ENCODE measurements at places on chromosomes 6 and 20.

DNA sequence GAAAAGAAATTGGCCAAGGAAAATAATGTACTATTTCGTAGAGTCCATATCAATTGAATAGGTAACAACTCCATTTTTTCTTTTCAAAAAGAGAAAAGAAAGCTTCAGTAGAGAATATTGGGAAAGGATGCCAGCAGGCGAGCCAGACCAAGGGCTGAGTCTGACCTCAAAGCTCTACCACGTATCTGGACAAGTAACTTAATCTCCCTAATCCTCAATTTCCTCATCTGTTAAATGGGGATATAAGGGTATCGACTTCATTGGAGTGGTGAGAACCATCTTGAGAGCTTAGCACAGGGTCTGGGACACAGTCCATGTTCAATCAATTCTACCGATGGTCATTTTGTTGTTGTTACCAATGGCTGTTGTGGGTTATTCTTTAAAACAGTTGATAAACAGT, 63.2 kb upstream of the TBC1D7 start:
- no peak for DNase-seq

DNA sequence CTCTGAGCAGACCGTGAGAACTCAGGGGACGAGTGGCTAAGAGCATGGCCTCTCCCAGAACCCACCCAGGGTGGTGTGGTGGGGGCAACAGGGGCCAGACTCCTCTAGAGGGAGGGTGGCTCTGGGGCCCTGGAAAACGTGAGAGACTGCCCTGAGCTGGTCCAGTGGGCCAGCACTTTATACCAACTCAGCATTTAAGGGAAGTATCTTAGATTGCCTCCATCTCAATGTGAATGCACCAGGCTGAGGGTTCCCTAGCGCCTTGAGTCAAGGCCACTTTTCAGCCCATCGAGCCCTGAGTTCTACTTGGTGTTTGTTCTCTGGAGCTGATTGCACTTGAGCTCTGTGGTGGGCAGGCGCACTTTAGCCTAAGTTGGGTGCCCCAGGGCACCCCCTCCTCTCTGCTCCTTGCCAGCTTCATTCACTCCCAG, 42.0 kb upstream of the IRF4 start:
- DNase-seq: no peak

GRCh38 chr6:157107915-157108651, 215.2 kb downstream of the TMEM242 start:
- no peak for DNase-seq

- DNase-seq: no peak
These were observed 448.6 kb upstream of the CDH4 start for GRCh38 chr20:60803335-60804055.

DNA sequence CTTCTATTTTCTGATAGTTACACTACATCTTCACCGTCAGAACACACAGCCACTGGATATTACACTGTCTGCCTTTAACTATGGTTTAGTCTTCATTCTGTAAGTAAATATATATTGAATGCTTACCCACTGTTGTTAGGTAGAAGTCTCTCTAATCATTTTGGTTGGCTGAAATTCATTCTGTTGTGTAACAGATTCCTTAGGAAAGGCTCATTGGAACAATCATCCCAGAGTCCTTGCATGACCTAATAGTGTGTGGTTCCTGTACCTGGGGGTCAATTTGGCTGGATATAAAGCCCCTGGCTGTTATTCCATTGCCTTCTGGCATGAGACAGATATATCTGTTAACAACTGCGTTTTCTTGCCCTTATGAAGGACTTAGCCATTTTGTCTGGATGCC, 9.9 kb downstream of the BLOC1S5 start:
- no peak for DNase-seq

DNA sequence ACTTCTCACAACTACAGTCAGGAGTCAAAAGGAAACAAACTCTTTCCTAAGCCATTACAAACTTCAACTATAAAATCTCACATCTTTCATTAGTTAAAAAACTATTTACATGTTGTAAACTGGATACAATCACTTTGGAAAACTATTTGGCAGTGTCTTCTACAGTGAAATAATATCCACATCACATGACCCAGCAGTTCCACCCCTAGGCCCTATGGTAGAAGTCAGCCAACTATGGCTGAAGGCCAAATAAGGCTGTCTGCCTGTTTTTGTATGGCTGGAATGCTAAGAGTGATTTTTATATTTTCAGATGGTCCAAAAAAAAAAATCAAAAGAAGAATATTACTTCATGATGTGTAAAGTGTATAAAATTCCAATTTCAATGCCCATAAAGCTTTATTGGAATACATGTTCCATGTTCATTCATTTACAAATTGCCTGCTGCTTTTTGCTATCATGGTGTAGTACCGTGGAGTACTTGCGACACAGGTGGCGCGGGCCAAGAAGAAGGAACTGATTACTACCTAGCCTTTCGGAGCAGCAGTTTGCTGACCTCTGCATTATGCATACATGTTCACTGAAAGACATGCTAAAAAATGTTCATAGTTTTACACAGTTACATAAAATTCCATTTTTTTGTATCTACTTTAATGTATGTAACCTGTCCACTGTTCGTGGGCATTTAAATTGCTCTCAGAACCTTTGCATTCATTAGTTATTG, 129.0 kb downstream of the KIF16B start:
- no peak for DNase-seq

- DNase-seq: no peak
These were observed 1.9 kb upstream of the OVOL2 start for GRCh38 chr20:18059603-18060002.

DNA sequence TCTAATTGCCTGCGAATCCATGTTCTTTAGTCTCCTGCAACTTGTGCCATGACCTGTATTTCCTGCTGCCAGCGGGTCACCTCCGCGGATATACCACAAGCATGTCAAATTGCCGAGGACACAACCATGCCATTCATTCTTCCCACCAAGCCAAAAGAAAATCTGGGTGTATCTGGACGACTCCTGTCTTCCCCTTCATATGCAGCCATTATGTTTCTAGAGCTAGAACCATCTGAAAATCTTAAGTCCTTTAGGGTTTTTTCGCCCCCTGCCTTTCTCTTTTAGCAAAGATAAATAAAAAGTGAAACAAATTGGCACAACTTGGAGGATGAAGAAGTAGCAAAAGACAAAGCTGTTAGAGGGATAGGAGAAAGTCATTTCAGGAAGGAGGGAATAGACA, 242.6 kb downstream of the ARID1B start:
- no peak for DNase-seq

DNA sequence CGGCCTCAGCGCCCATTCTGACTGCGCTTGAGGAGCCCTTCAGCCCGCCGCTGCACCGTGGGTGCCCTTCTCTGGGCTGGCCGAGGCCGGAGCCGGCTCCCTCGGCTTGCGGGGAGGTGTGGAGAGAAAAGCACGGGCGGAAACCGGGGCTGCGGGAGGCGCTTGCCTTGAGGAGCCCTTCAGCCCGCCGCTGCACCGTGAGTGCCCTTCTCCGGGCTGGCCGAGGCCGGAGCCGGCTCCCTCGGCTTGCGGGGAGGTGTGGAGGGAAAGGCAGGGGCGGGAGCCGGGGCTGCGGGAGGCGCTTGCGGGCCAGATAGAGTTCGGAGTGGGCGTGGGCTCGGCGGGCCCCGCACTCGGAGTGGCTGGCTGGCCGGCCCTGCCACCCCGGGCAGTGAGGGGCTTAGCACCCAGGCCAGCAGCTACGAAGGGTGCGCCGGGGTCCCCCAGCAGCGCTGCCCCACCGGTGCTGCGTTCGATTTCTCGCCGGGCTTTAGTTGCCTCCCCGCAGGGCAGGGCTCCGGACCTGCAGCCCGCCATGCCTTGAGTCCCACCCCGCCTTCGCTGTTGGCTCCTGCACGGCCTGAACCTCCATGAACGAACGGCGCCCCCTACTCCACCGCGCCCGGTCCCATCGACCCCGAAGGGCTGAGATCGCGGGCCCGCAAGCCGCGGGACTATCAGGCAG, 45.7 kb upstream of the MCUR1 start:
- no peak for DNase-seq

DNA sequence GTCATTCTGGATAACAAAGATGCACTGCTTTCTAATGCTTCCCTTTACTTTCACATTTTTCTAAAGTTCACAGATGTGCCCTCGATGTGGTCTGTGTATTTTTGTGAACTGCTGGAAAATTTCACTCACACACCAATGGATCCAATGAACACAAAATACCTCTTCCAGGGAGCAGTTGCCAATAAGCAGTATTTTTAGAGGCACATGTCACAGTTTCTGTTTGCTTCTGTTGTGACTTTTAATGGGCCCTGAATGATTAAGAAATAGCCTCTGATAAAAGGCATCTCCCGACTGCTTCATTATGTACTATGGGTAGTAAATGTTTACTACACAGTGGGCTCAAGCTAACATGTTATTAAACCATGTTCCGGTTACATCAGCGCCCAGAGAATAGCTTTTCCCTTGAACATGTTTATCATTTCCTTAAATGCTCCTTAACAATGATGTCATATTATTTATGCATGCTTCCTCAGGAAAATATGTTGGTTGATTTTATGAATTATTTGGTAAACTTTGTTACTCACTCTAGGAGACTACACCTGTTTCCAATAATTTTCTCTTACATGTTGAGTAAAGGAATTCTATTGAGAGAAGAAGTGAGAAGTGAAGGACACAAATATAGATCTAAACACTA, 188.0 kb downstream of the KCNQ5 start:
- no peak for DNase-seq

- no peak for DNase-seq
These were observed 44.4 kb downstream of the FAXC start for GRCh38 chr6:99305021-99305554.

- DNase-seq: no peak
These were observed 33.7 kb downstream of the SPTLC3 start for GRCh38 chr20:13042458-13042794.

DNA sequence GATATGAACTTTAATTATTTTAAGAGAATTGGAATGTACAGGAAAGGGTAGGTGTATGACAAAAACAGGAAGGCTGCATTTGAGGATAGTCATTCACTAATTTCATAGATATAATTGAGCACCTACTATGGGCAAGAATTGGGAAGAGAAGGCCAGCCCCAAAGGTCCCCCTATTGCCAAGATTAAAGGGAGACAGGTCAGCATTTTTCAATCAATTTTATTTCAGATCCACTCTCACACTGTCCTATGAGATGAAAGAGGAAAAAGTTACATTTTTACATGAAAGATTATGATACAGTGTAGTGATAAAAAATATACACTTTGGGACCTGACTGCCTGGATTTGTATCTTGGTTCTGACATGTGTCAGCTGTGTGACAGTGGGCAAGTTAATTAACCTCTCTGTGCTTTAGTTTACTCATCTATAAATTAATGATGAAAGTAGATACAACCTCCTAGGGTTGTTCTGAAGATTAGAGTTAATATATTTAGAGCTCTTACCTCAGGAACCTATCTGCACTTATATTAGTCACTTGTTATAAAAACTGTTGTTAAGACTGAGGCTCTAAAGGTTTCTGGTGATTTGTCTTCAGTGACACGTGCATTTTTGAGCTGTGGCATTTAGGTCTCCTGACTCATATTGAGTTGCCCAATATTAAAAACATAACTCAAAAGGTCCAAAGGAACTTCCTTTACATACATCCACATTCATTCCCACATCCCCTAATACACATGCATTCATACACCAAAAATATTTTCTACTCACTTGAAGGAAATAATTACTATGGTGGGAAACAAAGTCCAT, 45.7 kb downstream of the SCGN start:
- no peak for DNase-seq

DNA sequence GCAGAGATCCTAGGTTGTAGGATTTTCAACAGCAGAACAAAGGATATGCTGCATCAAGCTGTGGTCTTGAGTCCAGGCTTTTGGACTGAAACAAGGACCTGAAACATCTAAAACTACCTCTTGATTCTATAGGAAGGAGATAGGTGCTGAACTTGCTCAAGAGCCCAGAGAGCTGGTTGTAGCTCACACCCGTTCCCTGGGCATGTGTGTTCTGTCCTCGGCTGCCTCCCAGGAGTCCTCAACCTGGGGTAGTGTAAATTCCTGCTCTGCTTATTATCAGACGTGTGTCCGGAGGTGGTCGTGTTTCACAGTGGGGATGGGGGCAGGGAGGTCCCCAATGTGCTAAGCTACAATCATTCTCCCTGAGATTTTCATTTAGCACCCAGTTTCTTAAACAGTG, 4.8 kb downstream of the NOP56 start:
- no peak for DNase-seq

- DNase-seq: no peak
These were observed 19.8 kb downstream of the SDC4 start for GRCh38 chr20:45328451-45328850.

GRCh38 chr6:1348675-1349074, 36.8 kb downstream of the FOXQ1 start:
- no peak for DNase-seq

DNA sequence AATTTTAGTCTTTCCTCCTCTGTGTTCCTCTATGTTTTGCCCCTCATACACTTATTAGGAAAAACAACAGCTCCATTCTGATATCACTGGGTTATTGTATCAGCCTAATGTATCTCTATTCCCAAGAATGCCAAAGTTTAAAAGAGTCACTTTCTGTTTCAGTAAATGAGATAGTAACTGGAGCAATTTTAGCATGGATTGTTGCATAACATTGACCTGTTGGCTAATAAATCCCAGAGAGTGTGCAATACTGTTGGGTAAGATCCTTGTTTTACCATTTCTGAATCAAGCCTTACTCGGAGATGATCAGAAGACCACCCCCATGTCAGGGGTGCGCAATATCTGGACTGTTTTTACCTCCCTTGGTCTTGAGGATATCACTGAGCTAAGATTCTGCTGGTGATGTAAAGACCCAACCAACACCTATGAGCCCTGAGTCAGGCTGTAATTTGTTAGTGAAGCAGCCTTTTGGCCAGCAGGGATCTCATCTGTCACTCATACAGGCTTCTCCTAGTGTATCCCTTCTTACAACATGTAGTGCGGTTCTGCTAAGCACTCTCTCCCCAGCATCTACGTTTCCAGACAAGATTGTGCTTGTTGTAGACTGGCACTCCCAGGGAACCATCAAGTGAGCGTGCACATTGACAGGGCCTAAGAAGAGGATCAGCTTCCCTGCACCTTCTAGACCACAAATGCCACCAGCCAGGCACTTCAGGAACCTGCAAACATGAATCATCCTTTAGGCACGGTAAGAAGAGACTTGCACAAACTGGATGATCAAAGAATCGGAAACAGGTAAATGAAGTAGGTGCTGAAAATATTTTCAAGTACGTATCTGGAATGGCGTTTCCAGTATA, 11.5 kb upstream of the IPCEF1 start:
- no peak for DNase-seq

DNA sequence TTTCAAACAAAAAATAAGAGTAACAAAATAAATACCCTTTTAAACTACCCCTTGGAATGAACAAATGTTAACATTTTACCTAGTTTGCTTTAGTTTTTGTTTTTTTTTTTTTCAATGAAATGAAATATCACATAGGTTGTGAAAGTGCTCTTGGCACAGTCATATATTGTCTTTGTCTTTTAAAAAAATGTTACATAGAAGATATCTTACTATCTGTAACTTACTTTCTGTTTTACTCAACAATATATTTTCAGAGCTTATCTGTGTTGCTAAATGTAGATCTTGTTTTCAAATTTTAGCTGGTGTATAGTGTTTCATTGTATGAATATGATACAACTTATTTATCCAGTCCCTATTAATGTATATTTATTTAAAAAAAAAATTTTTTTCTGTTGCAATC, 8.6 kb downstream of the CEP57L1 start:
- no peak for DNase-seq
